ENCODE measurements at places on chromosomes 3 and 15.

DNA sequence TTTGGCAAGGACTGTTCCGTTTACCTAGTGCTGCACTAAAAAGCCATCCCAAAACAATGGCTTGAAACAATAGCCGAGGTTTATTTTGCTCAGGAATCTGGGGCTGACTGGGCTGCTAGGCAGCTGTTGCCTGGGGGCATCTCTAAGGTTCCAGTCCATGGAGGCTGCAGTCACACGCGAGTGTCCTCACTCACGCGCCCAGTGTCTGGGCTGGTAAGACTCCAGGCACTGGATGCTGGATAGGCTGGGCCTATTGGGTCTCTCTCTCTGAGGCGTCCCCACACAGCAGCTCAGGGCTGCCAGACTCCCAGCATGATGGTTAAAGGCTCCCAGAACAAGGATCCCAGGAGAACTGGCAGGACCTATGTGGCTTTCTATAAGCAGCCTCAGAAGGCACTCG is 34.2 kb downstream of the ALS2CL start:
- DNase-seq: no peak

GRCh38 chr3:16728770-16729745 is 123.8 kb upstream of the DAZL start:
- no peak for DNase-seq

- DNase-seq: no peak
Measured at GRCh38 chr3:12870942-12871341, 29.6 kb upstream of the RPL32 start.

GRCh38 chr3:194780706-194781105 is 95.0 kb downstream of the FAM43A start:
- no peak for DNase-seq

GRCh38 chr3:193231201-193231600 is 9.8 kb upstream of the PLAAT1 start:
- DNase-seq: no peak

GRCh38 chr15:66981771-66982170 is 83.6 kb upstream of the SMAD3 start:
- no peak for DNase-seq

DNA sequence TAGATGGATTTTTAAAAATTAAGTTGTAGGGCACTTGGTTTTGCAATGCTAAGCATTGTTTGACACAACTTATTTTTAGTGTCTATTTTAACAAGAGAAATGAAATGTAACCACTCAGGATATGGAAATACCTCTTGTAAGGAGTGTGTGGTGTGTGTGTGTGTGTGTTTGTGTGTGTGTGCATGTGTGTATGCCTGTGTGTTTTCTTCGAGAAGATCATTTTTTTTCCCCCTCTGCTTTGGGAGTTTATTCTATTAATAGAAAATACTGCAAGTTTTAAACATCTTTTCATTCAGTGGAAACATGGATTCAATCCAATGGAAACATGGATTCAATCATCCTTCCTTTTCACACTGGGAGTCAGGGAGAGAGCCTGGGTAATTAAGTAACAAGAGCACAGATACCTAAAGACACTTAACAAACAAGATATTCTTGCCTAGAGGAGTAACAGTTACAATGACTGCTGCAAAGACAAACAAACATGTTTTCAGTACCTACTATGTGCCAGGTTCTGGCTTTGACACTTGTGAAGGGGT is 567.2 kb upstream of the TBL1XR1 start:
- no peak for DNase-seq

- DNase-seq: no peak
Measured at GRCh38 chr3:118755253-118755801, 279.3 kb downstream of the IGSF11 start.

DNA sequence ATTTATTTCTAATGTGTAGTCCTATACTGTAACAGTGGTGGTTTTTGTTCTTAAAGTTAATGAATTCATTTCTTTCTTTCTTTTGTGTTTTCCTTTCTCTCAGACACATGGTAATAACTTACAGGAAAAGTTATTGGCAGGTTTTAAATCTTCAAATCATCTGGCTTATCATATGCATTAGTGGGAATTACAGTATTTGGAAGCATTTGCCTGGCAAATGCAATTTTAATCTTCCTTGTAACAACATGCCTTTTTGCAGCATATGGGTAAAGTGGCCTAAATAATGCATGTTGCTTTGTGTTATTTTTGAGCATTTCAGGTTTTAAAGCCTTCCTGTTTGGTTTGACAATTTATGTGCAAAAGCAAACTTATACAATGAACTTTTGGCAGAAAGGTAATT is 66.8 kb downstream of the GALK2 start:
- DNase-seq: no peak

GRCh38 chr3:44284949-44285348 is 43.3 kb downstream of the TOPAZ1 start:
- no peak for DNase-seq

GRCh38 chr15:69131362-69132220 is 28.8 kb upstream of the GLCE start:
- no peak for DNase-seq

GRCh38 chr3:178950676-178951075 is 120.9 kb downstream of the ZMAT3 start:
- DNase-seq: no peak

- DNase-seq: peak; percentile 42
Measured at GRCh38 chr15:78987556-78988360, 42.9 kb upstream of the CTSH start.

DNA sequence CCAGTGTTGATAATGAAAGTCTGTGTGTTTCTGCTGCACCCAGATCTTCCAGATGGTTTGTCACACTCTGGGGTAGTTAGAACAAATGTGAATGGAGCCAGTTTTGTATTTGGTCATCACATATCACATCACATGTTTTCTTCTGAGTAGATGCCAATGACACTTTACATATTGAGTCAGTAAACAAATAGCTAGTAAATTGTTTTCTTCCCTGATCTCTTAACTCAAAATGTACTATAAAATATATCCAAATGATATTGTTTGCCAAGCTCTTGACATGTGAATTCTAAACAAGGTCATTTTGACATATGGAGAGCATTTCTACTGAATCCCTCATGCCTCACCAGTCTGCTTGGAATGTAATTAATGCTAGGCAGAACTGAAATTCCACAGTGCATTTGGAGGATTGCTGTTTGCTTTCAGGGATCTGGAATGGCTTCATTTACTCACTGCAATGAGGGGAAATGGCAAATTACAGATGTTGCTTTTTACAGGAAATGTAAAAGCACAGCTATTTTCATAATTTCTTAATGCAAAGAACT is 45.0 kb downstream of the PDHB start:
- DNase-seq: peak; percentile 86

- no peak for DNase-seq
Measured at GRCh38 chr15:89071471-89071870, 16.8 kb upstream of the ABHD2 start.

GRCh38 chr3:184868477-184868876 is 56.5 kb downstream of the VPS8 start:
- no peak for DNase-seq

DNA sequence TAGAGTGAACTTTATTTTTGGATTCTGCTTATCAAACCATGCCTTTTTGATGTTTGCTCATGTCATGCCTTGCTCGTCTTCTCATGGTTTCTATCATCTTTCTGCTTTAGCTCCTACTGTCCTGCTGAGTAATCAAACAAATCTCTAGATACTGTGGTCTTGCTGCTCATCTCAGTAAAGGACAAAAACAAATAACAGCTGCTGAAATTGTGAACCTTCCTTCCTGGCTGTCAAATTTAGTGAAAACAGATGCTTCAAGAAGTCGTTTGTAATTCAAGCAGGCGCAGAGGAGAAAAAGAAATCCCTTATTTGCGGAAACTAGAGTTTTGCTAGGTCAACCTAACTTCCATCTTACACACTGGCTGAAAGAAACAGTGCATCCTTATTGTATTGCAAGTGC is 616.1 kb upstream of the ALCAM start:
- DNase-seq: no peak

GRCh38 chr3:179450901-179451264 is 387 bp downstream of the GNB4 start:
- no peak for DNase-seq

- no peak for DNase-seq
Measured at GRCh38 chr3:143654906-143655305, 193.4 kb downstream of the SLC9A9 start.

GRCh38 chr3:126711121-126711760 is 7.2 kb downstream of the CHCHD6 start:
- DNase-seq: no peak

GRCh38 chr3:31114929-31115283 is 220.4 kb upstream of the GADL1 start:
- no peak for DNase-seq

DNA sequence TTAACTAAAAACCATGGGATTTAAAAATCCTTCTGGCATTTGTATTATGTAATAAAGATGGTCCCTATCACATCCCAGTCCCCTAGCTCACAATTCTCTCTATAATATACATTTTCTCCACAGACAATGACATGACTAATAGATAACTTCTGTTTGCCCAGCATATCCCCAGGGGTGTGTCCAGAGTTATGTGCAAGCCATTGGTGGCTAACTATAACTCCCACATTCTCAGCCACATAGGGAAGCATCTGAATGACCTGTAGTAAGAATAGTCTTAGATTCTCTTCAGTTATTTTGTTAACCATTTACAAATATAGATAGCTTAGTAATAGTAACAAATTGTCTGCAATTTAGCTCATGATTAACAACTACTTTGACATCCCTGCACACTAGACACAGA is 52.2 kb upstream of the RBSN start:
- DNase-seq: no peak

- DNase-seq: no peak
Measured at GRCh38 chr3:159185443-159186050, 383.7 kb downstream of the MFSD1 start.

GRCh38 chr3:175913286-175913685 is 1054.2 kb downstream of the NAALADL2 start:
- DNase-seq: no peak

- no peak for DNase-seq
Measured at GRCh38 chr3:86995537-86995936, 4.6 kb upstream of the VGLL3 start.

GRCh38 chr3:58322793-58323192 is 9.9 kb upstream of the PXK start:
- DNase-seq: no peak

DNA sequence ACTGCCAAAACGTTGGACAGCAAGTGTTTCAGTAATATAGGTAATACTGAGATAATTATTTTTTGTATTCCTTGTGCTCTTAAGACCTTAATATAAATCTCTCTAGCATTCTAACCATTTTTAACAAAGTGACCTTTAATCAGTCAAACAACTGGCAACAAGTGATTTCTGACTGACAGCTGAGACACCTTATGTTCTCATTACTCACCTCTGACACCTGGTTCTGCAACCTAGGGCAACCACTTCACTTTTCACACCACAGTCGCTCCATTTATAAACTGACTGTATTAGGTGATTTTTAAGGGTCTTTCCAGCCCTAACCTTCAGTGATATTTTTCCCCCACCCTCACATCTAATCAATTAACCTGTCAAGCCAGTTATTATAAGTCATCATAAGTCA is 60.4 kb upstream of the C15orf61 start:
- DNase-seq: no peak

DNA sequence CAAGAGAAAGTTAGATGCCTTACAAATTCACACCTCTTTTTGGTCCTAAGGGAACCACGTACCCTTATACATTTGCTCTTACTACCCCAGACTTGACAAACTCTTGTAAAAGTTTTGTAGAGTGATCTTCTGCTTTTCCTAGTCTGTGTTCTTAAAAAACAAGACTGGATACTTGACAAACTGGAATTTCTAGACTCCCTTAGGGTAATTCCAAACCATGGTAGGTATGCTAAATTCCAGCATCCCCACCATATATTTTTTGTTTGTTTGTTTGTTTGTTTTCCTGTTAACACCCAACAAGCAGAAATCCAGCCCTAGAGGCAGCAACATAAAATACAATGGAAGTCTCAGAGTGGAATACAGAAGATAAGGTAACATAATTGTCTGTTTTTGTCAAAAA is 280.7 kb upstream of the NR2F2 start:
- DNase-seq: no peak

DNA sequence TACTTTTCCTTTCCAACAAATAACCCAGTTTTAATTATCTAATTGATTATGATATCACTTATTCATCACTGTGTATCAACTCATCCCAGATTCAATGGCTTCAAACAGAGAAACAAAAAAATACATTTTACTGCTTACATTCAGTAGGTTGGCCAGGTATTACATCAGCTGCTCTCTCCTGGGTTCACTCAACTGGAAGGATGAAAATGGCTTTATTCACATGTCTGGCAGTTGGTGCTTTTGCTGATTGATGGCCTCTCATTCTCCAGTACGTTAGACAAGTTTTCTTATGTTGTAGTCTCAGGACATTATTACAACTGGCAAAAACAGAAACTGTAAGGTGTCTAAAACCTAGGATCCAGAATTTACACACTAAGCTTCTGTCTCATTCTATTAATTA is 811.0 kb upstream of the ALCAM start:
- DNase-seq: no peak

DNA sequence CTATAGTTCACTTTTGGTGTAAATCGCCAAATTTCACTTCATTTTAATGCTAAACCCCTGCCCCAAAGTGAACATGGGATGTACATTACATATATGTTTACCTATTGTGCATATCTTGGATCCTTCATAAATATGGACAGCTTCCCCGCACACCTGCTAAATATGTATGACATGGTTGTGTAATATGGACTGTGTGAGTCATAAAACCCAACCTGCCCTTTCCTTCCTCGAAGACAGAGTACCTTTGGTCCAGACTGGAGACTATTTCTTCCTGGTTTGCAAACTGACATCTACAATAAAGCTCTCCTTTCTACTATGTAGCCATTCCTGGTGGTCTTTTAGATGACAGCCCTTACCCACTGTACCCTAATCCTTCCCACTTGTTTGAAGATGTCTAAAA is 12.4 kb downstream of the ACTC1 start:
- no peak for DNase-seq

DNA sequence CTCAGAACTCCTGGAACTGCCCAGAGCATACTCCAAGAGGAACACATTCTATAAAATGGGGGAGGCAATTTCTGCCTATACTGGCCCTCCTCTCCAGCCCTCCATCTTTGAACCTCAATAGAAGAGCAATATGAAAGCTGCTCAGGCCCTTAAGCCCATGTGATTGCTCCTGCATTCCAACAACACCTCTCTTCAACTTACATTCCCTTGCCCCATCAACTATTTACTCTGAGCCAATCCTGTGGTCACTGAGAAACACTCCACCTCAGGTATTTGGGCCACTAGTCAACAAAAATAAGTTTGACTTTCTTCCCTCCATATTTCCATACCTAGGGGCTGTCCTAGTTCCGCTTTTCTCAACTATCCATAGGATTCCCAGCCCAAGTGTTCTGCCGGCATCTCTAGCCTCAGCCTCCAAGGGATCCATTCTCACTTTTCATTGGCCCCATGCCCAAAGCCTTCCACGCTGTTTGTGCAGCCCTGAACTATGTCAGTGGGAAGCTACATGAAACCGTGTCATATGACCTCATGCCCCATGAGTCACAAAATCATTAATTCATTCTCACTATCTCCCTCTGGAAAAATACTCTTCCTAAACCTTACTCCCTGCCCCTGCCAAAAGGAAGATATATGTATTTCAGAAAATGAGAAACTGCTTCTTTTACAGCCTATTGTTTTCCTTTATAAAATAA is 61.6 kb downstream of the GJD2 start:
- peak; percentile 11 for DNase-seq

- DNase-seq: no peak
Measured at GRCh38 chr3:53140847-53141845, 10.9 kb upstream of the RFT1 start.

Data from foreskin melanocyte (primary cell).